LoVo (cell line): ENCODE measurements at places on chromosomes 1 and 21.

DNA sequence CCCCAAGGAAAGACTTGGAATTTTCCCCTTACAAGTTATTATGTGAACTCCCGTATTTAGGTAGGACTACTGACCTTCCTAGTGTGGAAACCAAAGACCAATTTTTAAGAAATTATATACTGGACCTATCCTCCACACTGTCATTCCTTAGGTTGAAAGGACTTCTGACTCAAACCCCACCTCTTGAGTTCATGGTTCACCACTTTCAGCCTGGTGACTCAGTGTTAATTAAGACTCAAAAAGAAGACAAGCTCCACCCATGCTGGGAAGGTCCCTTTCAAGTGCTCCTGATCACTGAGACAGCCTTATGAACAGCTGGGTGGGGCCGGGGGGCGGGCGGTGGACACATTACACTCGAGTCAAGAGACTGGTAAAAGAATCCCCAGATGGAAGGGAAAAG is 113.2 kb downstream of the LRRC53 start:
- DNase-seq, result peak; percentile 4

DNA sequence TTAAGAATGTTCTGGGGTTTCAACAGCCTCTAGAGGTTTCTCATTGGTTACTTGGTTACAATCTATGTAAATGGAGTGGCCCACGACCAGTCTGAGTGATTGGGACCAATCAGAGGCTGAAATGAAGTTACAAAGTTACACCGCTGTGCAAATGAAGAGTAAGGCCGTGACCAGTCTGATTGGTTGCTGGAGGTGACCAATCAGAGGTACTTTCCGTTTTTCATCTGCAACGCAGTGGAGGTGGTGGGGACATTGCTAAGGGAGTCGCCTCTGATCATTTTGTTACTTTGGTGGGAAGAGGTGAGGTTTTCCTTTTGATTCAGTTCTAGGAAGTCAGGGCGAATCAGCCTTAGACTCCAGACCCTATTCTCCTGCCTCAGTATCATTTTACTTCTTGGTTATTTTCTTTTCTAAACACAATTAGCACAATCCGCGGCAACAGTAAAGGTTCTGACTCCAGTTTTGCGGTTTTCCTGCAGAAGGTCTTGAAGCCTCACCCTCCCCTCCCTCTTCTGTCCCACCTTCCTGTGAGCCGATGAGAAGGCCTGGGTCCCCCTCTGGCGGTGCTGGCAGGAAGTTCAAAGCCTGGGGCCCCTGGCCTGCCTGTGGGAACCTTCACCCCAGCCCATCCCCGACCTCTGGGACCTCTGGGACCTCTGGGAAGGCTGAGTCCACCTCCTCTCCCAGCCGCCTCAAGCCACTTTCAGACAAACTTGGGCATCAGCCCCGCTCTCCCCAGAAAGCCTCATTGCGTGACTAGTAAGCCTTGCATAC is 38.7 kb upstream of the TTC34 start:
- DNase-seq, result no peak

GRCh38 chr1:209652121-209652735 is at the start of gene LAMB3:
TSS of gene LAMB3 (minus strand) at chr1:209652425. CDS start at chr1:209650944, 1,481 bp downstream.
- peak; percentile 90 for DNase-seq

- DNase-seq, result no peak
Measured at GRCh38 chr1:100671601-100672000, 47.9 kb upstream of the VCAM1 start.

DNA sequence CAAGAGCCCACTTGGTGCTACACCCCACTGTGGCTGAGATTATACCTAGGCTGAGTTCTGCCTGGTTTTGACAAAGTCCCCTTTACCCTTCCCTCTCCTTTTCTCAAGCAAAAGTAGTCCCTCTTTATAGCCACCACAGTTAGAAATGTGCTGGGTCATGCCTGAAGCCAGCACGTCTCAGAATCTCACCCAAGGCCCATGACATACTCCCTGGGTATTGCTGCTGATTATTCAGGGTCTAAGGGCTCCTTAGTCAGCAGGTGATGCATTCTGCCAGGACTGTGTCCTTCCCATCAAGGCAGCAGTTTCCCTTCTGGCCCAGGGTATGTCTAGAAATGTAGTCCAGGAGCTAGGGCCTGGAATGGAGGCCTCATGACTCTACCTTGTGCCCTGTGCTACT is 67.3 kb upstream of the COX20 start:
- DNase-seq, result no peak

DNA sequence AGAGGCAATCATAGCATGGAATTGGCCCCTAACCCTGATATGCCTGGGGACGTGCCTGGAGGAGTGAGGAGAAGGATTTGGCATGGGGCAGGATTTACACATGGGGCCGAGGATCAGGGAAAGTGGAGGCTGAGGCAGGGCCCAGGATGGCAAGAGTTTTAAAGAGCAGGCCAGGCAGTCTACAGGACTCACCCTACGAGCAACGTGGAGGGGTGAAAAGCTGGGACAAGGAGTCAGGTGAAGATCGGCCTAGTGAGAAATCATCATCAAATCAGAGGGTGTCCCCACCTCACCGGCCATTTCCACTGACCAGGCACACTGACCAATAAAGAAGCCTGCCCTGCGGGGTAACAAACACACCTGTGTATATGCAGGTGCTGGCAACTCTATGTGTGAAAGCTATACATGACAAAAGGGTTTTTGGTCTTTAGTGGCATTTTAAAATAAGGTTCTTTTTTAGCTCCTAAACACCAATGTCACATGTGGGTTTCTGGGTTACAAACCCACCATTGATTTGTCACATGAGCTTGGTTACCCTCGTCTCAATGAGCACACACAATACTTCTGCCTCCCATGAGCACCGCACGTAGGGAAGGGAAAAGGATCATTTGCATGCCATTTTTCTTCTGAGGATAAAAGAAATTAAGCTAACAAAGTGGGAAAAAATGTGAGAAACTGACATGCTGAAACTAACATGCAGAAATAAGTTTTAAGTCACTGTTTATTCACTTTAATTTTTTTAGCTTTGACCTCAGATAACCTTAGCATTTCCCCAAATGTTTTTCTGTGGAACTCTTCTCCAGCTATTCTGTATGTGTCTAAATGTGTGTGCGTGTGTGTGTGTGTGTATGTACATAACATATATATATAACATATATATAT is 168.1 kb upstream of the EDN2 start:
- DNase-seq, result no peak

GRCh38 chr1:2604156-2604843 is 17.7 kb downstream of the PRXL2B start:
- no peak for DNase-seq

DNA sequence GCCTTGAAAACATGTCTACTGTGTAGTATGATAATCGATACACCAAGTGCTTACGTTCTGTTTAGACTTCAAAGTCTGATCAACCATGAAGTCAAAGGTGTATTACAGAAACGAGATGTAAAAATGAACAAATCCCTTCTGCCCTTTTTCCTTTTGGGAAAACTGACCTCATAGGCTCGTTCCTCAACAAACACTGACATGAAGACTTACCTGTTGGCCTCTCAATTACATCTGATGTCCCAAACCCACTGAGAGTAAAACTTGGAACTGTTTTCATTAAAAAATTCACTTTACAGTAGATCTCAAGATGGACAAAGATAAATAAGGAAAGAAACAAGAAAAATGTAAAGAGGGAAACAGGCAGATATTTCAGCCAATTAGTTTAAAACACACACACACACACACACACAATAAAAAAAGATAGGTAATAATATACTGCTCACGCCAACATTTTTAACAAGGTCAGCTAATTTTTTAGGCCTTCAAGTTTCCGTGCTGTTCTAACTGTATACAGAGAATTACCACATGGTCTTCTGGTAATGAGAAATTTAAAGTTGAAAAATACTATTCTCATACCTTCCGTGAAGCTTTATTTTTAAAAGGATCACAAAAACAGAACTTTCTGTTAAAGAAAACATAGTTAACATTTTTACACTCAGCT is 2.1 kb downstream of the HMGN1 start:
- DNase-seq, result no peak

DNA sequence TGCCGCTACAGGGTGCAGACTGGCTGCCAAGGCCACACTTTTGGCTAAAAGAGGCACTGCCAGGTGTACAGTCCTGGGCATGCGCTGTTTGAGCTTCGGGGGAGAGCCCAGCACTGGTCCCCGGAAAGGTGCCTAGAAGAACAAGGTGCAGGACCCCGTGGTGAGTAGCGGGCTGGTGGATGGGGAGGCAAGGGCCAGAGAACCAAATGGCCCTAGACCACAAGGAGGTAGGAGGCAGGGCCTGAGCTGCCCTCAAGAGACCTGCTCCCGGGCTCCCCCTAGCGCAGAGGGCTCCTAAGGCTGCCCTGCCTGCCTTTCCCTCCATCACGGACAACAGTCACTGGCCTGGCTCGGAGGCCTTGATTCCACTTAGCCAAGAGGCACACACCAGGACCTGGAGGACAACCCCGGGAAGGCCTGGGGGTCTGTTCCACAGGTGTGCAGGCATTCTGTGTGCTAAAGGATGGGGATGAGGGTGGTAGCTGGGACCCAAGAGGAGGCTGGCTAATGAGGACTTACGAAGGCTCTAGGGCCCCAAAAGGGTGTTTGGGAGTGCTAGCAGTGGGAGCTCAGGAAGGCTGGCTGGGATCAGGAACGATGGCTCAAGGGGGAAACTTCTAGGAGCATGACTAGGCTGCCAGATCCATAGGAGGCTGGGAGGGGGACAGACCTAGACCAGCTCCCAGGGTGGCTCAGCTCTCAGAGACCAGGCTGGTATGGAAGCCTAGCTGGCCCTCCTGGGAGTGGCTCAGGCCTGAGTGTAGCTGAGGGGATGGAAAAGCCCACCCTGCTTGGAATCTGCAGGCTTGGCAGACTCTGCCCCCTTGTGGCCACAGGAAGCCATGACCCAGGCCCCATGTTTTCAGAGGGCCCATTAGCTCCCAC is 742 bp downstream of the ARTN start:
- DNase-seq, result peak; percentile 55

- no peak for DNase-seq
Measured at GRCh38 chr21:45893740-45894449, 87.7 kb upstream of the COL6A1 start.

- DNase-seq, result no peak
Measured at GRCh38 chr21:46598581-46599572, 6.0 kb downstream of the S100B start.

GRCh38 chr1:32724678-32725614 is 22.4 kb upstream of the SYNC start:
- DNase-seq, result peak; percentile 82

DNA sequence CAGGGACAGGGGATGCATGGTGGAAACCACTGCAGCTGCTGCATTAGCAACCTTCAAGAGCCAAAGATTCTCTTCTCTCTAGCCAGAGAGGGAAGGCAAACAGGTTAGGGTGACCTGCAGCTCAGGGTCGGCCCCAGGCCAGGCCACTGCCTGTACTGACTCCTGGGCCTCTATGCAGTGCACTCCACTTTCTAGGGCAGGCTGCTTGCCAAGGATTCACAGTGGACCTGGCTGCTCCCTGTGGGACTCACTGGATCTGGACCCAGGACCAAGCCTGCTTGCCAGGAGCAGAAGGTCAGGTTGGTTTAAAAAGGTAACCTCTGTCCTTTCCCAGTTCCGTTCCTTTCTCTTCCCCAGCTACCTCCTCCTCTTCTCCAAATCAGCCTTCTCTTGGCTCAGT is 52.4 kb downstream of the HIVEP3 start:
- DNase-seq, result no peak

- no peak for DNase-seq
Measured at GRCh38 chr1:157626099-157626498, 28.2 kb upstream of the FCRL4 start.

DNA sequence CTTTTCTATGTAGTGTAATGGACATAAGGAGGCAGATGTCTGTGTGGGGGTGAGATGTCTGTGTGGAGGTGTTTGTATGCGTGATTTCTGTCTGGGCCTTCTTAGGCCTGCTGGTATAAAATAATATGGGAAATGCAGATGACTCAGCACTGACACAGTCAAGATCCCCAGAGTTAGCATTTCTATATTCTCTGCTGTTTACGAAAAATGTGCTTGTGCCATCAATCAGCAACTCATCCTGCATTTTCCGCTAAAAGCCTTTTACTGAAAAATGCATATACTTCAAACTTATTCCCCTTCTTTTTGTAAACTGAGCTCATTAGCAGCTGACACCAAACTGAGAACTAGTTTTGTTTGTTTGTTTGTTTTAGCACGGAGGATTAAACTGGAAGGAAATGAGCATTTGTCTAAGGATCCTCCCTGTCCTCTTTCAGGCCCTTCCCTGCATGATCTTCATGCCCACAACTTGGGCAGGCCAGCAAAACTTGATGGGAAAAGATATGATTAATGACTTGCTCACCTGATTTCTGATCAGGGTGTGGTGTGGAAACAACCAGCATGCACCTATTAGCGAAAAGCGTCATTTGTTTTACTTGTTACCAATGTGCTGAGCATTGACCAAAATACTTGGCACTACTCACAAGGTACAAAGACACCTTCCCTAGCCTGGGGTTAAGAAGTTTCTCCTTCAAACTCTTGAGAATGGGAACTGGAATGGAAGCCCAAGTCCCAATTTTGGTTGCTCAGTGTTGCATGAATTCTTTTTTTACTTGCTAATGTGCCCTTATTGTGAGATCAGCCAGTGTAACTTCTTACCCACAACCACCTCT is 77.4 kb downstream of the NDUFS5 start:
- DNase-seq, result no peak

DNA sequence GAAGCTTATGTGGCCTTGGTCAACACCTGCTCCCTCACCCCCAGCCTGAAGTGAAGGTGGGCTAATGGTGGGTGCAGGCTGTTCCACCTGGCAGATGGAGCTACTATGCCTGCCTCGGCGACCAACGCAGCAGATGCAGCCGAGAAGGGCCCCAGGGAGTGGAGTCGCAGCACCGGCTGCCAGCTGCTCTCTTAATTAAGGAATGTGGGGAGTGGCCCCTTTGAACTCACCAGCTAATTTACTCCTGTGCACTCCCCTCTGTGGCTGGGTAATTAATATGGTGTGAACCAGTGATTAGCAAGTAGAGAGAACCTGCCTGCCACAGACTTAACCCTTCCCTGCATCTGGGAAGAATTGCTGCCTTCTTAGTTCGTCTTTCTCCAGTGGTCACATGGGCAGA is 3.3 kb upstream of the SLAMF8 start:
- DNase-seq, result no peak

DNA sequence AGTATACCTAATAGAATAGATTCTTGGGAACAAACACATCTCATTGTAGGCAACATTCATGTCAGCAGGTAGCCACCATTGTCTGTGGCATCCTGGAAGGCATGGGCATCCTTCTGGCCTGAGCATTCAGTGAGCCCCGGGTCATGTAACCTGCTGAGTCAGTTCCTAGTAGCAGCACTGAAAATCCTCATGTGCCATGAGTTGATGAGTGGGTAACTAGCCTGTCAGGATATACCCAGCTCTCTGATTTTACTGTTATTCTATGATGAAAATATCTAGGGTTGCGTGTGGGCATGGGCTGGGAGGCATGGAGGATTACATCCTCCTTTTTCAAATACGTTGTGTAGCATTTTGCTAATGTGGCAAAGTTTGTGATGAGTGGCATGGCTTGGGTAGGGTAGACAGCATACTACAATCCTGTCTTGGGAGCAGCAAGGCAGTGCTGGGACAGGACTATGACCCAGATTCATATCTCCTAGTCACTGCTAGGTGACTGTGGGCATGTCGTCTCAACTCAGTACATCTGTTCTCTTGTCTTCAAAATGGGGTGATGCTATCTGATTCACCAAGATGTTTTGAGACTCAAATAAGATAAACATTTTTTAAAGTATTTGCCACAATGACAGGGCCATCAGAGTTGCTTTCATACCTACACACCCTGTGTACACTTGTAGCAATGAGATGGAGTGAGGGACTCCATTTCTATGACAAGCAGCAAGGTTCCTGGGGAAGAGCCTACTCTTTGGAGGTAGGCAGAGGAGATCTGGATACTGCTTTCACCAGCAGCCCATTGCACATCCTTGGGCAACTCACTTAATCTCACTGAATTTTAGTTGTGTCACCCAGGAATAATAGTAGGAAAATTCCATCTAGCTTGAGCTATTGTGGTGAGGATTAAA is 62.5 kb downstream of the CD58 start:
- DNase-seq, result no peak
